ENCODE measurements at places on chromosomes 6 and 20.

GRCh38 chr6:21967056-21967974 lies 329.5 kb downstream of the PRL start:
- DNase-seq: no peak

DNA sequence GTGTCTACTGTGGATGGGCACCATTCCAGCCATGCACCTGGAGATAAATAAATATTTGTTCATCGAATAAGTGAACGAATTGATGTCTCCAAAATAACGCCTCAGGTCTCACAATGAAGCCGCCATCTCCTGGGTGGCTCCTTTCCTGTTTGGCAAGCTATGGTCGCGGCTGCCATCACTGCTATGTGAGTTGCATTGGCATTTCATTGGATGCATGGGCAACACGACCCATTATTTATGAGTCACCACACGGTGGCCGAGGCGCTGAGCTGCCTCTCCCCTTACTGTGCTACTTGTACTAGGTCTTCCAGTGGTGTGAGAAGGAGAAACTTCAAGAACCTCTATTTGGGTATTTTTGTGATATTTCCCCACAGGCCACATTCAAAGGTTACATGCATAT lies 21.3 kb upstream of the PDE10A start:
- no peak for DNase-seq

DNA sequence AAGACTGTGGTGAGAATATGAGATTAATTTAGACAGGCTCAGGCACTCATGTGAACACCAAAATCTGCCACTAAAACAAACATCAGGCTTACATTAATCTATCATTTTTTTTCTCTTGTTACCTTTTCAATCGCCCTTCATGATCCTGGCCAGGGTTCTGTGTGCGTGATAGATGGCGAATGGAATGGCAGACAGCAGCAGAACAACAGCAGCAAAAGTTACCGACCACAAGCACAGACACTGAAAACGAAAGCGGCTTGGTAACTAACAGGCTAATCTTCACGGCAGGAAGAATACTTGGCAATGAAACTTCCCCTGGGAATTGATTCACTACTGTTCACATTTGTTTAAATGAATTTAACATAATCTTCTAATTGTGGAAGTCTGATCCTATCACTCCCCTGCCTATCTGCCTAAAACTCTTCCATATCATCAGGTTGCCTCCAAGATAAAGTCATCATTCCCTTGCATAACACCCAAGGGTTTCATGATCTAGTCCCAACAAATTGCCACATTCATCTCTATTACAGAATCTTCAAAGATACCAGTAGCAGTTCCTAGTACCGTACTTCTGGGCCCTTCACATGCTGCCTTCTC lies 28.7 kb downstream of the PTPRK start:
- DNase-seq: no peak

- peak; percentile 14 for DNase-seq
Observed at GRCh38 chr6:89117211-89118108, at the start of gene SRSF12. TSS of gene SRSF12 (minus strand) at chr6:89118071. CDS start at chr6:89117887, 184 bp downstream.

GRCh38 chr6:43770372-43771209 lies 580 bp downstream of the VEGFA start:
- DNase-seq: peak; percentile 30

- DNase-seq: no peak
Observed at GRCh38 chr20:40636486-40636885, 52.5 kb downstream of the MAFB start.

GRCh38 chr20:63686094-63686491 lies 10.4 kb upstream of the TNFRSF6B start:
- DNase-seq: no peak

DNA sequence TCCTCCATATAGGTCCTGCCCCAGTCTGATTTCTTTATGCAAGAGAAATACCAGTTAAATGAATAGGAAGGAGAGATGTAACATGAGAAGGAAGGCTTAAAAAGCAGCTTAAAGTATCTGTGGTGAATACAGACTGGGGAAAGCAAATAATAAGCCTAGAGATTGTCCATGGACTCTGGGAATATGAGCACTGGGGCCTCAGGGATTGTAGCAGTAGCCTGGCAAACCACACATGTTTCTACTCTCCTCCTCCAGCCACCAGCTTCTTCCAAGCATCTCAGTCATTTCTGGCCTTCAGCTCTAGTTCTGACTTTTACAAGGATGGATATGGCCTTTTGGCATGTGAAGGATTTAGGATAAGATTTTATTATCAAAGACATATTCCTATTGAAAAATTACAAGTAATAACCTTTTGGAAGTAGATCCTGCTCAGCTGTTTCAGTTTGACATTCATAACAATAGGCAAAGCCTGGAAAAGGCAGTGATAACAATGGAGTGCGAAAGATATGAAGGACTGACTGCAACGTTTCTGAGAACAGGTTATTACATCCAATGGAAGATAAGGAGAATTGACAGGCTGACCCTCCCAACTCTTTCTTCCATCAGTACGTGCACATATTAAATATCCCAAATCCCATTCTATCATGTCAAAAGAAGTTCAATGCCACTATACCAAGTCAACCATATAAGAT lies 41.6 kb downstream of the CYP39A1 start:
- no peak for DNase-seq

- no peak for DNase-seq
Observed at GRCh38 chr20:19786311-19786710, 28.3 kb downstream of the RIN2 start.

DNA sequence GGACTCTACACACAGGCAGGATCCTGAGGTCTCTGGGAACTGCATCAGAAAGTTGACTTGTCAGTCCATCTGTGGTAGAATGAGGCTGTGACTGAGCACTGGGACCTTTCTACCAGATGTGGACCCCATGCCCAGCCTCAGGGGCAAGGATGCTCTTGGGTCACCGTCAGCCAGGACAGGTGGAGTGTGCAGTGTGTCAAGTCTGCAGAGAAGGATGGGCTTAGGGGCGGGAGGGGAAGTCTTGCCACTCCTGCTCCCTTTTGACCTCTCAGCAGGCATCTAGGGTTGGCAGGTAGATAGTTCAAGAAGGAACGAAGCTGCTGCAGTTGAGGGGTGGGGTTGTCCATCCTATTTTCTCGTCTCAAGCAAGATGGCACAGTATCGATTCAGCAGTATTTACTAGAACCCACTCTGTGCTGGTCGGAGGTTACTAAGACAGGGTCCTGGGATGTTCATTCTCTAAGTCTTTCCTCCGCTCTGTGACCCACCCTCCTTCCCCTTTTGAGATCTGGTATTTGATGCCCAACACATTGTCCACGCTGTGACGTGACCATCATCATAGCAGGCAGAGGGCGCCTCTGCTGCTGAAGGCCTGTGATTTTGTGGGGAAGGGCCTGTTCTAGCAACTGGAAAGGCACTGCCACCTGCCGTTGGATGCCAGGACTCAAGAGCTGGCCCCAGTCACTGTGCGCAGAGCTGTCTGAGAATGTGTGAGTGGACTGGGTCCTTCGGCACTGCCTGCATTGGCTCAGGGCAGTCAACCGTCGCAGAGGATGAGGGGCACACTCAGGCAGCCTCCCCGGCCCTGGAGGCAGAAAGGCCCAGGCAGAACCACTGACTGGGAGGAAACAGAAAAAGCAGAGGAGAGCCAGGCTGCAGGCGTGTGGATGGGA lies 23.2 kb downstream of the RBCK1 start:
- peak; percentile 30 for DNase-seq

GRCh38 chr20:62754122-62754990 lies 41.9 kb upstream of the MRGBP start:
- no peak for DNase-seq

DNA sequence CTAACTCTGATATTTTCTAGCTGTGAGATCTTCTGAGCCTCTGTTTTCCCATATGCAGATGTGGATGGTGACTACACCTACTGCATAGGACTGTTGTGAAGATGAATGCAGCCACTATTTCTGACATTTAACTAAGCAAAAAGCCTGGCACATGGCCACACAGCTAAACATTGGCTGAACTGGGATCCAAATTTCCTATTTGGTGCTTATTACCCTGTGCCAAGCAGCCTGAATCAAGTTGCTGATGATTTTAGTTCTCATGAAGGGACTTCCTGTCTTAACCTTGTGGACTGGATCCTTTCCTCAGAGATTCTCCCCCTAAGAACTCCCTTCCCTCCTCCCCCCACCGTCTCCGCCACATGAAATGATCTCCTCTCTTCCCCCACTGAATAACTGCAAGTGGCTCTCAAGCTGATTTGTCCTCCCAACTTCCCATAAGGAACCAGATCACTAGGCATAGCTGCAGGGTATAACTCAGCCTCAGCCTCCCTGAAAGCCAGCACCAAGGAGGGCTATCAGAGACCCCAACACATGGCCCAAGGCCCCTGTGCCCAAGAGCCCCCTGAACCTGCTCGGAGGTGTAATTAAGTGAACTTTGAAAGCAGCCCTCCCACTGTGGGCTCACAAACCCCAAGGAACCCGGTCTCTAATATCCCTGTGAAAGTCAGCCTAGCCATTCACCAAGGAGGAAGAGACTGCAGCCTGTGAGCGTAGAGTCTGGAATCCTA lies 55.7 kb downstream of the MAFB start:
- DNase-seq: no peak

GRCh38 chr6:97805596-97805995 lies 522.6 kb upstream of the MMS22L start:
- DNase-seq: no peak

DNA sequence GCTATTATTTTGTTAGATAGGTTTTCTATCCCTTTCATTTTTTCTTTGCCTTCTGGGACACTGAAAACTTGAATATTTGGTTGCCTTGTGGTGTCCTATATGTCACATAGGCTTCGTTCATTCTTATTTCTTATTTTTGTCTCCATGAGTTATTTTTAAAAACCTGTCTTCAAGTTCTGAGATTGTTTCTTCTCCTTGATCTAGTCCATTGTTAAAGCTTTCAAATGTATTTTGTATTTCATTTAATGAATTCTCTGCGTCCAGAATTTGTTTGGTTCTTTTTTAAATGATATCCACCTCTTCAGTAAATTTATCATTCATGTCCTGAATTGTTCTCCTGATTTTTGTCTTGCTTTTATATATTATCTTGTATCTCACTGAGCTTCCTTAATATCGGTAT lies 243.2 kb upstream of the BMP2 start:
- DNase-seq: no peak

DNA sequence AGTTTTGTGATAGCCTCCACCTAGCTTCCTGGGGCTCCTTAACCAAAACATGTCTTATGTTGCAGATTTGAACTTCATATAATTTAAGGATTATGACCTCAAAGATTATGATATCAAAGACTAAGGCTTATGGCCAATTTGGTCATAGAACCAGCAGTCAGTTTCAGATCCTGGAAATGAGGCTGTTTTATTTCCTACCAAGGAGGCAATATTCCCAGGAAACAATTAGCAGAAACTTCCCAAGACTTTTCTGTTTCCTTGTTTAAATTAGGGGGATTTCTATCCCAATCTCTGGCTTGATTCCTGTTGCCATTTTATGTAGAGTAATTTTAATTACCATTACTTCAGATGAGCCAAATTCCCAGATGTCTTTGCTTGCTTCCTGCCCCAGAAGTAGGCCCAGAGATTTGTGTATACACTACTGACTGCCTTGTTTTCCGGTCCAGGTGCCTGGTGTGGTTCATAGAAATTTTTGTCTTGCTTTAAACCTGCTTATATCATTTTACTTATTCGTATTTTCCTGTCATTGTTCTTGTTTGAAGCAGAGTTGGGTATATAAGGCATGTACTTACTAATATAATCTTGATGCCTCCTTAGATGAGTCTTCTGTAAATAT lies 119.2 kb upstream of the TMEM170B start:
- no peak for DNase-seq

DNA sequence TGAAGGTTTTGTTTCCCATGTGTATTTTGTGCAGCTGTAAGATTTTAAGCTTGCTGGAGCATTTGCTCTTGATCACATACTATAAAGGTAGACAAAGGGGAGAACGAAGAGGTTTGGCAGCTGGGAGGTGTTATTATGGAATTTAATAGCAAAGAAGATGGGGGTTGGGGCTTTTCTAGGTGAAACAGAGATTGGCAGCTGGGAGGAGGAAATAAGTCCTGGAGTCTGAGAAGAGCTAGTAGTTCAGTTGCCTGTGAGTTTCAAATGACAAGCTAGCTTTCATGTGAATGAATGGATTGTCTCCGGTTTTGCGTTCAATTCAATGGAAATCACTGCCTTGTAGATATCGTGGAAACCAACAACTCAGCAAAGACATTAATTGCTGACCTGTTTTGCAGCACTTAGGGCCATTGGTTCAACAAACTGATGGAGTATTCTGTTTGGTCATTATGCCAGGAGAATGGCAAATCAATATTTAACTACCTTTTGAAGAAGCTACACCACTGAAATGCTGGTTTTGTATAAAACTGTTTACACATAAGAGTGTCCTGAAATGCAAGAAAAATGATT lies 38.1 kb upstream of the FLRT3 start:
- no peak for DNase-seq

DNA sequence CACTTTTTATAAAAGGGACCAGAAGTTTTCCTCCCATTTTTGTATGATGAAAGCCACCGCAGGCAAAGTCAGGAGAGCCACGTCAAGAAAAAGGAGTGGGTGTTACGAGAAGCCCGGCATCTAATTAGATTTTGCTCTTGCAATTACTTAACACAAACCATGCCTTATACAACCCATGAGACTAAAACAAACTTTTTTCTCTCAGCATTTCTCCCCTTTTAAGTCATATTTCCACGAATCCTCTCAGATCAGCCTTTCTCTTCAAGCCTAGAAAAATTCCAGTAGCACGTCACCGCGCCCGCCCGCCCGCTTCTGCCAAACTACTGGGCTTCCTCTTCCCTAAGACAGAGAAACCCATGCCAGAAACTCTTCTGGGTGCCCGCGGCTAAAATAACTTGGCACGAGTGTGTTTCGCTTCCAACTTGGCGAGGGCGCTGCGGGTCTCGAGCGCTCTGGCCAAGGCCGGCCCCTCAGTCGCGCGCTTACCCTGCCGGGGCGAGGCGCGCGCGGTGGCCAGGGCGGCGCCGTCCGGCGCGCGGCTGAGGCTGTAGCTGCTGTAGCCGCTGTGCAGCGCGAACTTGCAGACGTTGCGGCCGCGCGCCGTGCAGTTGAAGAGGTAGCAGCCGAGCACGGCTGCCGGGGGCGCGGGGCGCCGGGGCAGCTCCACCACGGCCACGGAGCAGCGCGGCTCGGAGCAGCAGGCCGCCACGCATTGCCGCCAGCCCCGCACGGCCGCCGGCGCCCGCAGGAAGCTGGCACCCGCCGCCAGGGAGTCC lies 1.0 kb downstream of the LRP11 start:
- no peak for DNase-seq

- DNase-seq: no peak
Observed at GRCh38 chr6:112027942-112028674, 25.8 kb upstream of the CCN6 start.

Data from GDM1 (cell line).